Stimulated activated CD4-positive, alpha-beta T cell treated with anti-CD3 and anti-CD28 coated beads, Interleukin-15, amount 100 ng/mL, for 24 hours (primary cell): ENCODE measurements at places on chromosomes 2 and 18.
A peak's percentile ranks its signal among the peaks of the same experiment; 100 is the strongest.

DNA sequence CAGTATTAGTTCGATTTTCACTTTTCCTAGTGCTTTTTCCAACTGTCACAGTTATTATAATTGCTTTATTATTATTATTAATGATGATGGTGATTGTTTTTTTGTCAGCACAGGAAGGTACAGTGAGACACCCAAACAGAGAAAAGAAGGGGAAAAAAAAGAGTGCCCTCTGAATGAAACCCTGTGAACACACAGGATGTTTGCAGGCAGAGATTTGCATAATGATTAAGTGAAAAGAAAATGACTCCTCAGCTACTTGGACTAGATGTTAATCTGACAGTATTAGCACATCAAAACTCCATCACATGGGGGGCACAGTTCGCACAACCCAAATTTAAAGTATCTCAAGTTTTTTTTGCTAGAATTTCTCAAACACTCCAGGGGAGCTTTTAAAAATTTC lies 32.9 kb downstream of the ADD2 start:
- no peak for DNase-seq

- no peak for DNase-seq
Observed at GRCh38 chr18:47284721-47285395, 33.4 kb upstream of the SKOR2 start.

GRCh38 chr18:25896956-25897355 lies 193.5 kb downstream of the SS18 start:
- DNase-seq: no peak

DNA sequence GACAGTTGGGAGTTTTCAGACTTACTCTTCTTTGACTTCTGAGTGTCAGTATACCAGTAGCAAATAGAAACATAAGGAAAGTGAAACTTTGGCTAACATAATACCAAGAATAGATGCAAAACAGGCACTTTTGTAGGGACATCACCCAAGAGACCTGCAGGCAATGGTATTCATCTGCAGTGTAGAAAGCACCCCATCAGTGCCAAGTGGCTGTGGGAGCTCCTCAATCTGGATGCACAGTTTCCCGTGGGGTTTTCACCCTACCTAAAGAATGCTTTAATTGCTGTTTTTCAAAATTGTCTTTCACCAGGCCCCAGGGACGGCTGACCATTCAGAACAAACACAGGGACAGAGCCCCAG lies 96.6 kb upstream of the GPR45 start:
- no peak for DNase-seq

GRCh38 chr2:185188656-185189055 lies 549.9 kb upstream of the FSIP2 start:
- no peak for DNase-seq

DNA sequence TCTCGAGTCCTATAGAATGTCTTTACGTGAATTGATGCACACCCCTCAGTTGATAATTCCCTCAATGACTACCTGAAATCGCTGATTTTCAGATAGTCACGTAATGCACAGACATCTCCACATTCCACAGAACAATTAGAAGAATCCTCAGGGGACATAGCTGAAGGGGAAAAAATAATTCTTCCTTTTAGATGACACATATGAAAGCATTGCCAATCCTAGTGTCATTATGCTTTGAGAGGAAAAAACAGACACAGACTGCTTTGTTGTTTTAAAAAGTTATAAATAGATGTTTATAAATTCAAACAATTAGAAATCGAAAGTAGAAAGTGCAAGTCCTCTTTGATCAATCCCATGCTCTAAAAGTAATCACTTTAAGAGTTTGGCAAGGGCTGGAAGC lies 100.6 kb upstream of the FN1 start:
- no peak for DNase-seq

DNA sequence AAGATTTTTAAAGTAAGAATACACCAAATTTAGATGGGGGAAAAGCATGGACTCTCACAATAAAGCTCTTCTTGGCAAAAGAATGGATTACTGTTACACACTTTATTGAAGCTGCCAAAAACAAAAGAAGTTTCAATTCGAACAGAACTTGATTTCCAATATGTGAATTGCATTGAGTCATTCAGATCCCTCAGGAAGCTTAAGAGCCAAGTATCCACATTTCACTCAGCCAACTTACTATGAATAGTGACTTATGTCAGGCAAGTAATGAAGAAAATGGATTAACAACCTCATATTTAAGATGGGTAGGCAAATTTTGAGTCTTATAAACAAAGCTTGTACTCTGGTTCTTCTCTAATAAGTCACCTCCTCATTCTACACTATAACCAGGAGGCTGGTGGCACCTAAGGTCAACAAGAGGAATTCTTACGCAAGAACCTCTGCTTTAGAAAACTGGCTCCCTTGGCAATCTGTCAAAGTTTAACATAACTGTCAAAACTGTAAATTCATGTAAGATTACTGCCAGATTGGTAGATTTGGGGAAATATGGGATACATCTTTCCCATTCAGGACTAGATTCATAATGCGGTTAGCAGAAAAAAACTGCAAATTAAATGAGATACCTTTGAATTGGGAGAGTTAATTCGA lies 6.0 kb downstream of the HADHA start:
- DNase-seq: no peak

- no peak for DNase-seq
Observed at GRCh38 chr18:35969676-35970075, 2.8 kb upstream of the RMP24 start.

DNA sequence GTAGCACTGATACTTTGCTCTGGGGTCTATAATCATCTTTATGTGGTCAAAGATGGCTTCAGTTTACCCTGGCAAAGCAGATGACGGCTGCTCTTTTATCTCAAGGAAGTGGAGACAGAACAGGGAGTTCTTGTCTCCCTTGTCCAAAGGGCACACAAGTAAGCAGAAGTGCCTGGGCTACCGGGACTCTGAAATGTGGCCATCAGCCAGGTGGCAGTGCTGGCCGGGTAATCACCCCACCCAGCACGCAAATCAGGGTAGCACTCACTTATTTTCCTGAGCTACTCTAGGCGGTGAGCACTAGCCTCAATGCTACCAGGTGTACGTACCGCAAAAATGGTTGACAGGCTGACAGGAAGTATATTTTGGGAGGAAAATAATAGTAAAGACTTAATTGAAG lies 119.7 kb upstream of the ETAA1 start:
- DNase-seq: no peak

- no peak for DNase-seq
Observed at GRCh38 chr2:134348239-134348638, 94.4 kb downstream of the MGAT5 start.

DNA sequence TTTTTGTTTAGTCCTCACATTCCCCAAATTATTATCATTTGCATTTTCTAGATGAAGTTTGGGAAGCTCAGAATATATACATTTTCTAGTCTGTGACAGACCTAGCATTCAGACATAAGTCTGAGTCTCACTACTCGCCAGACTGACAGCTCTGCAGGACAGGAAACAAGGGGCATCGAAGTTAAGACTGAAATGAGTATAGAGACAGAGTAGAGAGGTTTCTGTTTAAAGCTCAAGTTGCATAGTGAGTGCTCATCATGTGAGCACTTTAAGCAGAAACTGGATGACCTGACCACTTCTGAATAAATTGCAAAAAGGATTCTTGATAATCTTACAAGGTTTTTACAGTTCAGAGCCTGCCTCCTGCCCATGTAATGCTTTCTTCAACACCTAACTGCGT lies 1.1 kb downstream of the HADHB start:
- DNase-seq: no peak

DNA sequence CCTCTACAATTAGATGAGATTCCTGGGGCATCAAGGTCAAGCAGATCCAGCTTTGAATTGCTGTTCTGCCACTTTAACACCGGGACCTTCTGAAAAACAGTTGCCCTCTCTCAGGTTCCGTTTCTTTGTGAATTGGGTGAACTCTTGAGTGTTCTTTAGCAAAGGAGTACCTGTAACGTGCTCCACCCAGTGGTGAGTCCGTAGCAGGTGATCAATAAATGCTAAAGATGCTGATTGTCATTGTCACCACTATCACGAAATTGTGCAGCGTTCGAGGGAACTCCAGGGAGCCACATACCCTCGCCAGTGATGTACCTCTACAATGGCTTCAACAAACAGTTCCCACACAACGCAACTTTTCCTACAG lies 81.9 kb downstream of the TCF7L1 start:
- DNase-seq: no peak

DNA sequence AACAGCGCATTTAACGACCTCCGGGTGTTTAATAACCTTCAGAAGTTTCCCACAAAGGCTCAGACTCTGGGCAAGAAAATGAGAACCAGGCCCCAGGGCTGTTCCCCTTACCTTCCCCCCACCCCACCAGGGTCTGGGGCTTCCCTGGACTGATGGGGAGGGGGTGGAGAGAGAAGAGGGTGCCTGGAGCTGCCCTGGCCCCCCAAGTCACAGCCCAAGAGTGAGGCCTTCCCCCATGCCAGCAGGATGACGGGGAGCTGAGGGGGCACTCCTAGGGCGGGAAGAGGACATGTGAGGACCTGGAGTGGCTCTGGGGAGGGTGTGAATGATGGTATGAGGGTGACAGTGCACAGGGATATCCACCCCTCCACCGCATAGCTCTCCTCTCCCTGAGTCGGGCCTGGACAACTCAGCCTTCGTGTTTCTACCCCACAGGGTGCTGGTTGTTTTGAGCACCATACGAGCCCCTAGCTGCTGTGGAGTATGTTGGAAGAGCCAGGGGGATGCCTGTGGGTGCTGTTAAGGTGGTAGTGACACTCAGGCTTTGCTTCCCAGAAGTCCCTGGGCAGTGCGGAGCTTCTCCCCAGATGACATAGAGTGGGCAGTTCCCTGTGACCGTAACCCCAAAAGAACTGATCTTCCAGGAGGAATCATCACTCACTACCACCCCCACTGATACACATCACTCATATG lies 3.9 kb downstream of the PKDCC start:
- no peak for DNase-seq

GRCh38 chr2:7031547-7032245 lies 114.5 kb downstream of the RNF144A start:
- DNase-seq: peak; percentile 29

DNA sequence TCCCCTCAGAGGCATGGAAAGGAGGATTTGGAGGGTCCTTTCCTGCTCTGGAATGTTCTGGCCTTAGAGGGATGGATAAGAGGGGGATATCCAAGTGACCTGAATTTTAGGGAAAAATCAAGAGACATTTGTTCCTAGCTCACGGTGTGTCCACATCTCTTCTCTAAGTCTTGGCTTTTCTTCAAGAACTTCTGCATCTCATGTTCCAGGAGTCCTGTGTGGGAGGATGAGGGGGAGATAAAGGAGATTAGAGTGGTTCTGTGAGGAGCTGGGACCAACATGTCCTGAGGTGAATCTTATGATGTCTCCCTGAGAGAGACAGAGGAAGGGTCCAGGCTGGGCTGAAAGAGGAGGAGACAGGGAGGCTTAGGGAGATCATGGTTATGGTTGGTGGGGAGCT lies 11.7 kb downstream of the EMX1 start:
- DNase-seq: no peak

DNA sequence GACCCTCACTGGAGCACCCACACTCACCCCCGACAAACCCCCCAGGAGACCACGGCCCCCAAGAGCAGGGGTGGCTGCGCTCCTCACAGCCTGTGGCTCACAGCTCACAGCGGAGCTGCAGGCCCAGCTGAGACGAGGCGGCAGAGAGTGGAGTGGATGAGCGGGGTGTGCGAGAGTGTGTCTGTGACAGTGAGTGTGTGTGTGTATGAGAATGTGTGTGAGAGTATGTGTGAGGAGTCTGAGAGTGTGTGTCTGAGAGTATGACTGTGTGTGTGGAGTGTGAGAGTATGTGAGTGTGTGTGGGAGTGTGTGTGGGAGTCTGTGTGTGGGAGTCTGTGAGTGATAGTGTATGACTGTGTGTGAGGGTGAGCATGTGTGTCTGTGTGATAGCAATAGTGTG lies 55.3 kb upstream of the ID2 start:
- DNase-seq: no peak

GRCh38 chr2:70692256-70692655 lies 75.7 kb downstream of the ADD2 start:
- DNase-seq: no peak

- no peak for DNase-seq
Observed at GRCh38 chr2:191714925-191715324, 37.0 kb downstream of the NABP1 start.

- DNase-seq: no peak
Observed at GRCh38 chr2:18399601-18400000, 160.9 kb downstream of the RDH14 start.

- DNase-seq: no peak
Observed at GRCh38 chr2:66633631-66634030, 198.7 kb downstream of the MEIS1 start.

DNA sequence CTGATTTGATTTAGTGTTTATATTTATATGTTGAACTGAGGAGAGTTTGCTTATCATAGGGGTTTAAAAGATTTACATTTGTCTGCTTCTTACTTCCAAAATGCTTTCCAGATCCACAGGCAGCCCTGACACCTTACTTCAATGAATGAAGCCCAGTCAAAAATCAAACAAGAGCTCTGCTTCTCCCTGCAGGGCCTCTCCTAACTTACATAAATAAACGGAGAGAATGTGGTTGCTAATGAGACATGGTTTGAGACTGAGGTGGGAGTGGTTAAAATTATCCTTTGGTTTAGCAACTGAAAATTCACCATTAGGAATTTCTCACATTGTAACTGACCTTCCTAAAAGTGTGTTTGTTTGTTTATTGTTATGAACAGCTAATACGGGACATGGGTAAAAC lies 612.3 kb upstream of the FANCL start:
- no peak for DNase-seq

DNA sequence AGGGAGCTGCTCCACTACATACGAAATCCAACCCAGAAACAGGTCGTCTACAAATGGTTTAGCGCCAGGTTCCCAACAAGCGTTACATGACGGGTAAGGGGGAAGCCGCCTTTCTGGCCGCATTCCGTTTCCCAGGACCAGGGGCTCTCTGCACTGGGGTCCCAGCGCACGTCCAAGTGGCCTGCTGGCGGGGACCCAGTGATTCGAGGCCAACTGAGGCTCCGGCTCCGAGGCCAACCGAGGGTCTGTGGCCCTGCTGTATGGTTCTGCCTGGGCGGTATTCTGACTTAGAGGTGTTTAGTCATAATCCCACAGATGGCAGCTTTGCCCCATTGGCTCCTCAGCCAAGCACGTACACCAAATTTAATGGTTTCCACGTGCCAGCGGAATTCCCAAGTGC lies 127.2 kb downstream of the PKP4 start:
- DNase-seq: no peak

- no peak for DNase-seq
Observed at GRCh38 chr2:128271597-128271910, 47.1 kb downstream of the HS6ST1 start.

GRCh38 chr18:60295674-60296073 lies 76.9 kb downstream of the MC4R start:
- no peak for DNase-seq

- DNase-seq: no peak
Observed at GRCh38 chr2:122414902-122415301, 659.5 kb downstream of the TSN start.

- no peak for DNase-seq
Observed at GRCh38 chr2:191032588-191033429, 18.8 kb upstream of the STAT1 start.

DNA sequence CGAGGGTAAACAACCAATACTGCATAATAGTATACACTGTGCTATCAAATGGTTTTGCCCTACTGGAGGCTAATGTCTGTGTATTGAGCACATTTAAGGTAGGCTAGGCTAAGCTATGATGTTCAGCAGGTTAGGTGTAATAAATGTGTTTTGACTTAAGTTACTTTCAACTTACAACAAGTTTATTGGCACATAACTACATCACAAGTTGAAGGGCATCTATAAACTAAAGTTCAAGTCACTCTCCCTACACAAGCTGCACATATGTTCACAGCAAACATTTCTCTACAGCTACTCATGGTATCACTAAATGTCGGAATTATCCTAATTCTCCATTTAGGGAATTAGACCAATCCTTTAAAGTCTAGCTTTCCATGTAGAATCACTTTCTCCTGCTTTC lies 11.4 kb downstream of the ARL5A start:
- no peak for DNase-seq

- DNase-seq: no peak
Observed at GRCh38 chr2:39150890-39151497, 30.1 kb upstream of the SOS1 start.
